ENCODE measurements at places on chromosomes 2 and 18. TPM values are rescaled to one million over a fixed set of nuclear protein-coding genes. Genes with fewer than 3 reads are reported as not detected.

Gene TMEM17
- 5.0 TPM for total RNA-seq

Gene FNDC4
- total RNA-seq = 4.6 TPM

Gene C2orf92
- 1.00 TPM for total RNA-seq

Gene CNGA3
- not detected for total RNA-seq

Gene CEBPZOS
- 39.8 TPM for total RNA-seq

Gene FAM228A
- not detected for total RNA-seq

Gene ABCB11
- total RNA-seq = 0.02 TPM

Gene AGAP1
- total RNA-seq = 23.2 TPM

All from A549 treated with Hydrocortisone at 1 μM for 4 hours (cell line).